ENCODE measurements at places on chromosomes 4 and X.

DNA sequence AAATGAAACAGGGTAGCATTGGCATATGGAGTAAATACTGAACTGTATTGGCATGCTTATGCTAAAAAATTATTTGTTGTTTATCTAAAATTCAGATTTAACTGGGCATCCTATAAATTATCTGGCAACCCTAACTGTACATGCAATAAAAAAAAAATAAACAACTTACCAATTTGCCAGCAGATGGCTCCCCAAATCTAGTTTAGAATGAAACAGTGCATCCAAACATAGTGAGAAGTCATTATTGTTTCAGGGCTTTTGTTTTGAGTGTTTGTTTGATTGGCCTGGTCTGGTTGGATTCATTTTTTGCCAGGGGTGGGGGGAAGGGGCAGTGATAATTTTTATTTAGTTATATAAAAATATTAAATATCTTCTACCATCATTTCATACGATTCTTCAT, 12.8 kb upstream of the NSUN7 start:
- no peak for DNase-seq

- no peak for DNase-seq
These were observed 24.1 kb downstream of the EMCN start for GRCh38 chr4:100493756-100494155.

- no peak for DNase-seq
These were observed 174.0 kb upstream of the TENT5D start for GRCh38 chrX:80246271-80246670.

- DNase-seq: no peak
These were observed 9.9 kb downstream of the ZNF157 start for GRCh38 chrX:47380268-47380667.

DNA sequence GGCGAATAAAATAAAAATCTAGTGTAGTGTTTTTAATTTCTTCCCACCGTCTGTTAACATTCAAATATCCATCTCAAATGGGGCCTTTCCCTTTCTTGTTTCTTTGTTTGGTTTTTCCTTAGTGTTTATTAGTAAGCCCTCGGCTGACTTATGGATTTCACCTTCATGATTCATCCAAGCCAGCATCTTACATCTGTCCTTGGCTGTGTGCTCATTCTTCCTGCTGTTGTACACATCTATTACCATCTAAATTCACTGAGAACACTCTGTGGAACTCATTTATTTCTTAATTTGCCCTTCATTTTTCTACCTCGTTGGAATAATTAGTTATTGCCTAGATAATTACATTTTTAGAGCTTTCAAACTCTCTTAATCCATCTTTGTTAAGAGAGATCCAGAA, 84.9 kb downstream of the SPCS3 start:
- no peak for DNase-seq

GRCh38 chr4:24024605-24025004, 134.8 kb upstream of the PPARGC1A start:
- no peak for DNase-seq

- DNase-seq: no peak
These were observed 1.3 kb downstream of the AMER1 start for GRCh38 chrX:64204252-64204651.

GRCh38 chr4:142243255-142243654, 602.8 kb downstream of the INPP4B start:
- DNase-seq: no peak

- no peak for DNase-seq
These were observed 49.2 kb upstream of the STX18 start for GRCh38 chr4:4591071-4591470.

DNA sequence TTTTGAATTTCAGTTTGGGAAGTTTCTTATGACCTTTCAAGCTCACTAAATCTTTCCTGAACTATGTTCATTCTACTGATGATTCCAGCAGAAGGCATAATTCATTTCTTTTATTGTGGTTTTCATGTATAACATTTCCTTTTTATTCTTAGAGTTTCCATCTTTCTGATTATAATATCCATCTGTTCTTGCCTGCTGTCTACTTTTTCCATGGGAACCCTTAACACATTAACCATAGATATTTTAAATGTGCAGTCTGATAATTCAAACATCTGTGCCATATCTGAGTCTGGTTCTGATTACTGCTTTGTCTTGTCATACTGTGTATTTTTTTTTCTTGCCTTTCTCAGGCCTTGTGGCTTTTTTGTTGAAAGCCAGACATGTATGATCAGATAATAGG, 234.7 kb downstream of the COX7B2 start:
- no peak for DNase-seq

GRCh38 chrX:110245011-110245410, 72.9 kb downstream of the AMMECR1 start:
- DNase-seq: no peak

DNA sequence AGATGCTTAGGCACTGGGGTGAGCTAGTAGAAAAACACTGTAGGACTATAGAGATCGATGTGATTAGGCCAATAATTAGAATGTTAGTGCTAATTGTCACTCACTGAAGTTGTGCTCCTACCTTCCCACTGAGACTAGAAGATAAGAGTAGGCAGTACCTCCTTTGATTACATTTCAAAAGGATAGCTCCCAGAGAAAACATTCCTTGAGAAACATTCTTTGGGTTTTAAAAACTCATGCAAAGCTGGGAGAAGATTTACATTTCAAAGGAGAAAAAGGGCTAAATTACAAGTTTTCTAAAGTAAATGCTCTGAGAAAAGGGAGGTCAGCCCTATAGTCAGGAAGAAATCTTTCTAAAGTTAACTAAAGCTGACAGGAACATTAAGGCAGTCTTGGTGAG, 860.3 kb upstream of the NDST4 start:
- no peak for DNase-seq

- DNase-seq: peak; percentile 5
These were observed 138.8 kb downstream of the TEX11 start for GRCh38 chrX:70769659-70770227.

- DNase-seq: no peak
These were observed 28.5 kb upstream of the COX18 start for GRCh38 chr4:73098016-73098415.

DNA sequence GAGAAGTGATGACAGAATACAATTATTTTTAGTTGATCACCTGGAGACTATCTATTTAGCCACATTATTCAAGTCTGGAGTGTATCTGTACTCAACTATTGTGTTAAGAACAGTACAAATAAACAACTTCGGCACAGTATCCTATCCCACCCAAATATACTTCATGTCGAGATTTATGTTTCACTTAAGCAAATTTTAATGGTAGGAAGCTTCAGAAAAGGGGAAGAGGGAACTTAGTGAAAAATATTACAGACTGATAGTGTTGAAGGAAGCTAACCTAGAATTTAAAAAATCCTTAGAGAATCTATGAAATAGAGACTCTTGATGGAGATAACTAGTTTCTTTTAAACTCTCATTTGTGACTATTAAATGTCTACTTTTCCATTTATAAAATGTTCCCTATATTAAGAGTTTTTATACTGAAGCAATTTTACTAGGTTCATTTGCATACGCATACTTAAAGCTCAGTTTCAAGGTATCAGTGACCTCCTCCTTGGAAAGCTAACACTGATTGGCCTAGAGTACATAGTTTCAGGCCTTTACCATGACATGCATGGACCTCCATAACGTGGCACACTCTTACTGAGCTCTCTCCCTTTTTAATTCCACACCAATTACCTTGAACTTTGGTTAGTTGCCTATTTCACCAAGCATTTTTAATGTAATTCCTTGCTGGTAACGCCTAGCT, 197.7 kb downstream of the CAMK2D start:
- DNase-seq: no peak

DNA sequence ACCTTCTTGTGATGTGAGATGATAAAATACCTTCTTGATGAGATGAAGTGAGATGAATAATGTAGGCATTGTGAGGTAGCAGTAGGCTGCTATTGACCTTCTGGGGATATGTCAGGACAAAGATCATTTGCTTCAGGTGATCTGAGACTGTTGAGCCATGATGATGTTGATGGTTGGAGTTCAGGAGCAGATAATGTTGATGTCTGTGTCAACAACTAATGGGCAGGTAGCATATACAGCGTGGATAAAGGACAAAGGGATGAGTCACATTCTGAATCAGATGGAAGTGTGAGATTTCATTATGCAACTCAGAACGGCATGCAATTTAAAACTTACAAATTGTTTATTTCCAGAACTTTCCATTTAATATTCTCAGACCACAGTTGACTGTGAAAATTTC, 57.3 kb downstream of the RAP1GDS1 start:
- no peak for DNase-seq

DNA sequence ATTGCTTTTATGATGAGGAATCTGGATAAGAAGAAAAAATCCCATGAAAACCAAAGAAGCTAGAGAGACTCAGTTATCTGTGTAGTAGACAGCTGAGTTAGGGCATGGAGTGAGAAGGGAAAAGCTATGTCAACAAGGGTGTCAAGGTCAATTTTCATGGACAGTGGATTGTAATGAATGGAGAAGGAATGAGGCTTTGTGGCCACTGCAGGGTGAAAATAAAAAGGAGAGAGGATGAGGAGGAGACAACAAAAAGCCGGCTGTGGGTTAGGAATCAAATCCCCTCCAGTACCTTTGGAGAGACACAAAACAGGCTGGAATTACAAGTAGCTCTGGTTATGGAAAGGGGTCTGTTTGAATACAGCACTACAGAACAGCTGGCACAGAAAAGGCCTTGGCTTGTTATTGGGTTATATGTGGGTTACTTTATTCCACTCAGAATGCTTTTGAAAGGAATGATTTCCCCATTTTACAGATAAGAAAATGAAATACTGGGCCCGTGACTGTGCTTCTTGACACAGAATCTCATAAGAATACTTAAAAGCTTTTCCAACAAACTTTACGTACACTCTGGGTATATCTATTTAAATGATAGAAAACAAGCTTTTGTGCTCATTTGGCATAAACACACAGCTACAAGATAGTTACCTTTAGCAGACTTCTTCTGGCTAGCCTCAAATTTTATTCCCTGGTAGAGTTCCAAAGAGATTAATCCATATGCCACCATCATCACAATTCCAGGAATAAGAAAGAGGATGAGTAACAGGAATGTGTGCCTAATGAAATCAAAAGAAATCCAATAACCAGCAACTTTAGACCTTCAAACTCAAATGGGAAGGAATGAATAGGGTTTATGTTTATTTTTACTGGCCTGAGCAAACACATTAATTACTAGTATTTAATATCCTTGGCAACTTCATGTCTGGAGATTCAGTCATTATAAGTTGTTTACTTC, 7.5 kb downstream of the CCKAR start:
- no peak for DNase-seq

GRCh38 chrX:149760965-149761364, 12.9 kb upstream of the HSFX1 start:
- DNase-seq: no peak

GRCh38 chrX:18348047-18348446, 6.4 kb downstream of the SCML2 start:
- no peak for DNase-seq

GRCh38 chr4:79198951-79199587, 126.8 kb downstream of the NAA11 start:
- DNase-seq: no peak

DNA sequence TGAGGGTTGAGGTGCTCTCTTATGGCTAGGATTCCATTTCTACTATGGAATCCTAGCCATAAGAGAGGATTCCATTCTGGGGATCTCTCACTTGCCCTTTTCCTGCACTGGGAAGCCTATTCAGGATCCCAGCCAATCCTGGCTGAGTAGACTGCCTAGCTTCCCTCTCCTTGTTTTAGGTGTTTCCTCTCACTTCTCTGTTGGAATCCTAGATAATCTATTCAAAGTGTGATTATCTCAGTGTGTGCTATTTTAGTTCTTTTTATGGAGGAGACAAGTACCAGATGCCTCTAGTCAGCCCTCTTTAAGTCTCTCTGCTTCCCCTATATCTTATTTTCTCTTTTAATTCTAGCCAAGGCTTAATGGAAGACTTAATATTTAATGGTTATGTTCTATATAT, 34.5 kb upstream of the DDIT4L start:
- no peak for DNase-seq

DNA sequence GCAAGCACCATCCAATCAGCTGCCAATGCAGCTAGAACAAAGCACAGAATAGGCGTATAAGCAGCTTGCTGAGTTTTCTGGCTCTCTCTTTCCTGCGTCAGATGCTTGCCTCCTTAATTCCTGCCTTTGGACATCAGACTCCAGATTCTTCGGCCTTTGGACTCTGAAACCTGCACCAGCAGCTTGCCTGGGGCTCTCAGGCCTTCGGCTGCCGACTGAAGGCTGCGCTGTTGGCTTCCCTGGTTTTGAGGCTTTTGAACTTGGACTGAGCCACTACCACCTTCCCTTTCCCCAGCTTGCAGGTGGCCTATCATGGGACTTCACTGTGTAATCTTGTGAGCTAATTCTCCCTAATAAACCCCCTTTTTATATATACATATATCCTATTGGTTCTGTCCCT, 6.1 kb downstream of the TMEM192 start:
- DNase-seq: no peak

GRCh38 chr4:15691346-15692135, 9.9 kb downstream of the FAM200B start:
- no peak for DNase-seq

DNA sequence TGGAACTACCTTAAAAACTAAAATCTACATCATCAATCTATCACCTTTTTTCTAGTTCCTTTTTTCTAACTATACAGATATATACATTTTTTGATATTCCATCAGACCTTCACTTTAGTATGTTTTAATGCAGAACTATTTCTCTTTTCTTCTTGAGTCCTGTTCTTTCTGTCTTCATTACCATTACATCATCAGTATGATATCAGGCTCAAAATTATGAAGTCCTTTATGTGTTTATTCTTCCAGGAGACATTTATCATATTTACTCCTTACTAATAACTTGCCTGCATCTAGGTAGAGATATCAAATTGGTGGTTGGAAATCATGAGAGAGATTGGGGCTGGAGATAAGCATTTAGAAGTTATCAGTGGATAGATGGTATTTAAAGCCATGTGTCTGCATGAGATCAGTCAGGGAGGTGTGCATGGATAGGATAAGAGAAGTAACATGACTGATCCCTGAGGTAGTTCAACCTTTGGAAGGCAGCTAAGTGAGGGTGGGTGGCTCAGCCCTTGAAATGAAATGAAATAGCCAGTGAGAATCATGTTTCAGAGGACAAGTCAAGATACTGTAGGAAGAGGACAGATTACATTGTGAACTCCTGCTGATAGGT, 43.1 kb downstream of the MRPL1 start:
- DNase-seq: no peak

GRCh38 chrX:118523920-118524319, 28.3 kb downstream of the DOCK11 start:
- DNase-seq: peak; percentile 46

DNA sequence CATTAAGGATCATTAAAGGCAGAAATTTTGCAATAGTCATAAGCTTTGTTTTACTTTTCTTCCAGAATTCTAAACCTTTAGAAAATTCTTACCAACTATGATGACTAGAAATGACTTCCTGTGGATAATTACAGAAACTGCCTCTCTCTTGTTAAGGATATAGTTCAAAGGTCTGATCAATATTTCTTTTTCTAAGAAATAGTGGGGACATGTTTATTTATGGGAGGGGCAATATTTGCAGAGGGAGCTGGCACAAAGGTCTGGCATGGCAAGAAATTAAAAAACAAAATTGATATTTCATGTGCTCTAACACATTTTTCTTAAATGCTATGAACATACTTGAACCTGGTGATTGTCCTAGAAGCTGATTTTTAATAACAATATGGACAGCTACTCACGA, 448.9 kb downstream of the KCTD8 start:
- DNase-seq: no peak

- no peak for DNase-seq
These were observed at the start of gene NSG1 for GRCh38 chr4:4386736-4387392. Gene NSG1 (plus strand): TSS chr4:4387102. CDS start chr4:4387630, 528 bp downstream.
